ENCODE measurements at places on chromosomes 4 and X.
A peak's percentile ranks its signal among the peaks of the same experiment; 100 is the strongest.

GRCh38 chr4:83993774-83994173 lies 457.9 kb downstream of the GPAT3 start:
- DNase-seq = no peak

GRCh38 chr4:148574911-148575310 lies 132.7 kb upstream of the NR3C2 start:
- no peak for DNase-seq

DNA sequence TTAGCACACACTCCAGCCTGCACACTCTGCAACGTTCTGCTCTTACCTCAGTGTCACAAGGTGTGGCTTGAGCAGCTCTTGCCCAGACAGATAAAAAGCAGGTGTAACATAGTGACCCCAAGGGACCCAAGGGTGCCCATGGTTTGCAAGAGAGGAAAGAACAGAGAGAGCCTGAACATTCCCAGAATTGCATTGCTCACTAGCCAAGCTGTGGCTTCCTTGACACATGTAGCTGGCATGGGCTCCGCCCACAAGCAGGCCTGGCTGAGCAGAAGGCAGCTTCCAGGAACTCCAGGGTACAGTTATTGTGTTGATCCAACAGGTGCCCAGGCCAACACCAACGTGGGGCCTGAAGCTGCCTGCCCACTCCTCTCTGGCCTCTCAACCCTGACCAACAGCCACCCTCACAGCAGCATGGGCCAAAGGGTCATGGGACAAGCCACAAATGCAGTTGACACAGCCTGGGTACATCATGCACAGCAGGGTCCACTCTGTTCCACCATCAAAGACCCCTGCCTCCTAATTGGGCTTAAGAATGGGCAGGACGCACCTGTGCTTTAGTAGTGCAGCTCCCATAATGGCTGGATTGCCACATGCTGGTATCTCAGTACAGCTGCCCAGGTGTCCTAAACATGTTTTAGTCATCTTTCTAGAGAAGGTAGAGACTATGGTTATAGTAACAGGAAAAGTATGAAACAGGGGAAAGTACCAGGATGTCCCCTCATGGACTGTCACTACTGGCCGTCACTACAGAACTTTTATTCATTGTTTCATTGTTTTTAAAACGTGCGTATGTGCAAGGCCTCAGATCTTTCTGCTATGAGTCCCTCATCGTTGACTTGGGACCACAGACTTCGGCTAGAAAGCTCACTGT lies 73.7 kb upstream of the ACSL1 start:
- no peak for DNase-seq

DNA sequence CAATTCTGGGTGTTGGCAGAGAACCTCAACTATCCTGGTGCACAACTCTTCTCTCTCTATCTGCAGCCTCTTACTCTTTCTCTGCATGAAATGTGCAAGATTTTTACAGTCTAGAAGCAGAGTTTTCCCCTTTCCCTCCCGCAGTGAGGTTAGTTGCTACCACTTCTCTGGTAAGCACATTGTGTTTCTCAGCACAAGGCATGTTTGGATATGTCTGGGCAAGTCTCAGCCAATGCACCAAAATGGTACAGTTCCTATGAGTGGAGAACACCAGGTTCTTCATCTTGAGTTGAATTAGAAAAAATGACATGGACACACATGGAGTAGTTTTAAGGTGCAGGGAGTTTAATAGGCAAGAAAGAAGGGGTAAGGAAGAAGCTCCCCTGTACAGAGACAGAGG lies 187.0 kb downstream of the CCNG2 start:
- DNase-seq = no peak

DNA sequence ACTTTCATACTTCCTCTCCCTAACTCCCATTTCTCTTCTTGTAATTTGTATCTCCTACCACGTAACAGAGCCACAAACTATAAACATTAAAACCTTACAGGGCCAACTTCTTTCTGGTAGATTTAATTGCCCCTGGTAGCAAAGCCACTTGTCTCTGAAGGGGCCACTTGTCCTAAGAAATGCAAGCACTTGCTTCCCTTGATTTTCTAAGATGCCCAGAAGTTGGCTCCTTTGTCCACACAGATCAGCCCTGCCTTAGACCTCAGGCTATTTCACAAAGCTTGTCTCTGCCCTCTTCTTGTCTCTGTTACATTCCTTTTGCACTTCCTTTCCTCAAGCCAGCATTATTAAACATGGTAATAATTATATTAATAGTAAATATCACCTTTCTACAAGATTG lies 80.6 kb upstream of the CXXC4 start:
- DNase-seq = no peak

DNA sequence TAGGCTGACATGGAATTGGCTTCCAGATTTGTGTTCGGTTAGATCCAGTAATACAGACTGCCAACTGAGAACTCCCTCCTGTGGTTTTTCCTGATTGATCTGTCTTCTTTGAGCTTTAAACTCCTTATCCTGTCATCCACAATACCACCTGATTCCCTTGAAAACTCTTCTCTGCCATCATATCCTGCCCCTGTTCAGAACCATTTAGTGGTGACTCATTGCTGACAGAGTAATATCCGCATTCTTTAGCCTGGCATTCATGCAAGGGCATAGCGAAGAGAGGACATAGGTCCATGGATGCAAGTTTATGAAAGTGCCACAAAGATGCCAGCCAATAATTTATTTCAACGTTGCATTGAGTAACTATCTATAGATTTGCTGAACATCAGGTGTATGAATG lies 76.6 kb downstream of the ITIH6 start:
- no peak for DNase-seq

DNA sequence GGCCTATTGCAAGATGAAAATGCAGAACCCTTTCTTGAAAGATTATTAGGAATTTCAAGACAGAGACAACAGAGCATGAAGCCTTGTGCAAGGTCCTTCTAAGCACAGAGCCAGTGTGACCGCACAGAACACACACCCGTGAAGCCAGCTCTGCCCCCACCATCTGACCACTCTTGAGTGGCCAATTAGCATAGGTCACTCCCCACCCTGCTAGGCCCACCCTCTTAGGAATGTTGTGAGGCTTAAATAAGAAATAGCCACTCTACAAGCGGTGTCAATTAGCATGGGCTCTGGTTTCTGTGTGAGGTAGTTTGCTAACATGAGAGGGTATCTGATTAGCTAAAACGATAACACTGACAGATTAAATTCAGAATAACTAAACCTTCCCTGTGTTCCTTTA lies 152.9 kb downstream of the PTTG2 start:
- no peak for DNase-seq

GRCh38 chrX:20254712-20255299 lies 11.9 kb downstream of the RPS6KA3 start:
- no peak for DNase-seq

DNA sequence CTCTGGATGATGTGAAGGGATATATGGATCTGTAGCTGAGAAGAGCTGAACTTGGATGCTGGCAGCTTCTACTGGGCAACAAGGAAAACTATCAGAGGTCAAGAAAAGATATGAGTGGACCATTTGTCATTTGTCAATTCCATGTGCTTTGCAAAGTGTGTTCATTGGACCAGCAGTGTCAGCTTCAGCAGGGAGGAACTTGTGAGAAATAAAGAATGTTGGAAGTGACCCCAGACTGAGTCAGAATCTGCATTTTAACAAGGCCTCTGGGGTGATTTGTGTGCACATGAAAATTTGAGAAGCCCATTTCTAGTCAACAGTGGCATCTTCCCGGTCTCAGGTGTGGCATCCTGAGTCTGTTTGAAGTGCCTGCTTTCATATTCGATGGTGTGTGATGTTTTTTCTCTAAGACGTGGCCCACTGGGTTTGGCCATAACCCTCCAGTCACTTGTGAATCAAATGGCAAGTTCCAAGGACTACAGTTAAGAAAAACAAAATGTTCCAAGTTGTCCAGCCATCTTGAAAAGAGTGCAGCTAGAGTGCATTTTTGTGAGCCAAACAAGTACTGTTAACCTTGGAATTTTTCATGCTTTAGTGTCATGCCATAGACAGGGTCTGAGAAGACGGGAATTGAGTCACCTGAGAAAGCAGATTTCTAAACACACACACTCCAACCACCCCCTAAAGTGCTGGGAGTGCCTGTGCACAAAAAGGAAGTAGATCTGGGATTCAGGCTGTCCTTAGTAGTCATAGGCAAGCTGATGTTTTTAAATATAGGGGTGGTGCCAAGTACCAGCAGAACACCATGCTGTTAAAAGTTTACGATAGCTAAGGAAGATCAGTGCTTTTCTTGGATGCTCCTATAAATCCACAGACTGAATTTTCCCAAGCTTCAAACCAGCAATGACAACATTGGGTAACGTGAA lies 26.4 kb downstream of the GPM6B start:
- no peak for DNase-seq

GRCh38 chrX:40755291-40756249 lies 20.2 kb upstream of the MED14 start:
- no peak for DNase-seq

GRCh38 chr4:126533146-126533805 lies 1099.5 kb upstream of the INTU start:
- DNase-seq = no peak

GRCh38 chrX:55867181-55867651 lies 149.7 kb downstream of the RRAGB start:
- DNase-seq = no peak

DNA sequence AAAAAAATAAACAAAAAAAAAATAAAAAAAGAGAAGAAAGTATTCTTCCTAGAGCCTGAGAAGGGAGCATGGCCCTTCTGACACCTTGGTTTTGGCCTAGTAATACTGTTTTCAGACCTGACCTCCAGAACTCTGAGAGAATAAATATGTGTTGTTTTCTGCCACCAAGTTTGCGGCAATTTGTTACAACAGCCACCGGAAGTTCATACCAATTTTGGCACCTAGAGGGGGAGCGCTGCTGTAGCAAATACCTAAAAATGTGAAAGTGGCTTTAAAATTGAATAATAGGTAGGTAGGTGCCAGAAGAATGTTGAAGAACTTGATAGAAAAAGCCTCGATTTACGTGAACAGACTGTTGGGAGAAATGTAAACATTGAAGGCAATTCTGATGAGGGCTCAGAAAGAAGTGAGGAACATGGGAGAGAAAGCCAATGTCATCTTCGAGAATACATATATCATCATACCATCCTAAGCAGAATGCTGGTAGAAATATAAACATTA lies 27.5 kb upstream of the SPACA5B start:
- no peak for DNase-seq

DNA sequence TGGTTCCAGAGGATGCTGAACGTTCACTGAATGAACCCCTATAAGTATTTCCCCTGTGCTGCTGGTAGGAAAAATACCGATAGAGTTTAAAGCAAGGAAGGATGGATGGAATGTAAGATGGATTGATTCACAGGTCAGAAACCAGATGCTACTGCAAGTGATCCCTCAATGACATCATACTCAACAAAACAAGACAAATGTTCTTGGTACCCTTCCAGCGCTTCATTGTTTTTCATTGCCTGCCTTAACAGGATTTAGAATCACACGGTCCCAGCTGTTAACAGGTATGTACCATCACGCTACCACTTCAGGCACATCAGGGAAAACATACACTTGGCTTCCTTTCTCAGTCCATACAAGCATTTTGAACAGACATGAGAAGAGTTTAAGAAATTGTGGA lies 118.1 kb upstream of the TLR3 start:
- DNase-seq = no peak

DNA sequence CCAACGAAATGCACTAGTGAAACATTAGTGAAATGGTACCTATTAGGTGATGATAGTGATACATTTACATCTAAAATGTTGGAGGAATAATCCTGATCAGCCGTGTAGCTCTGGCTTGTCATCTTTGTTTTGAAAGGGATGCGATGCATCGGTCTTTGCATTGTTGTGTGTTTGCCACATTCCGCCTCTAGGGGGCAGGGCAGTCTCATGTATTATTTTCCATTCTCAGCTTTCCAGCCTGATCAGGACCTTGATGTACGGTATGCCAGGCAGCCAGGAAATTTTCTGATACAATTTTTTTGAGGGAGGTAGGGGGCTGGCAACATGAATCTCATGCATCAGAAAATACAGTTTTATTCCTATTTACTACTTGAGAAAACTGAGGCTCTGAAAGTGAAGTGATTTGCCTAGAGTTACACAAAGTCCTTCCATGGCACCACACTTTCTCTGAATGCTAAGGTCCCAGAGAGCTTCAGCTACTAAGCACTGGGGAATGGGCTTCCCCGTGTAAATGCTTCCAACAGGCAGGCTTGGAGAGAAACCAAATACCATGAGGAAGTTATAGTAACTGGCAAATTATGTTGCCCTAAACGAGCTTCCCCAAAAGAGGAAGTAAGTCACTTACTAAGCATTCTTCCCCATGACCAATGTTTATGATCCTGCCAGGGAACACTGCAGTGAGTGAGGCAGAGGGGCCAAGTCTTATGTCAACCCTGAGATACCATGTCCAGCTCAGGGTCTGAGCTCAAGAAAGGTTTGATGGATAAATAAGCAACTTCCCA lies 31.8 kb upstream of the IQSEC2 start:
- DNase-seq = peak; percentile 60

DNA sequence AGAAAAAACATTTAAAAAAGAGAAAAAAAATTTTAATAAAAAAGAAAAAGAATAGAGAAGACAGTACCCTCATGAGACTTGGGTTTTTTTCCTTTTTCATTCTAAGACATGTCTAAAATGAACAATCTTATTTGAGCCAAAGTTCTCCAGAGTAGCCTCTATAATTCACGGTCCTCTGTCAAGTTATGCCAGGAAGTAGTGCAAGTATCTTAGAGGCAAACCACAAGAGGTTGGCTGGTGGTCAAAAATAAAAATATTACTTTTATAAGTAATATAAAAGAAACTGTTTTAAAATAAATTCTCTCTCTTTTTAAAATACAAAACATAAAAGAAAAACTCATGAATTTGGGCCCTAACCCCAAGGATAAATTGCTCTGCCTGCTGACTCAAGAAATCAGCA lies 26.5 kb downstream of the HNRNPDL start:
- DNase-seq = no peak

- DNase-seq = no peak
Observed at GRCh38 chr4:89704651-89705395, 132.1 kb downstream of the SNCA start.

DNA sequence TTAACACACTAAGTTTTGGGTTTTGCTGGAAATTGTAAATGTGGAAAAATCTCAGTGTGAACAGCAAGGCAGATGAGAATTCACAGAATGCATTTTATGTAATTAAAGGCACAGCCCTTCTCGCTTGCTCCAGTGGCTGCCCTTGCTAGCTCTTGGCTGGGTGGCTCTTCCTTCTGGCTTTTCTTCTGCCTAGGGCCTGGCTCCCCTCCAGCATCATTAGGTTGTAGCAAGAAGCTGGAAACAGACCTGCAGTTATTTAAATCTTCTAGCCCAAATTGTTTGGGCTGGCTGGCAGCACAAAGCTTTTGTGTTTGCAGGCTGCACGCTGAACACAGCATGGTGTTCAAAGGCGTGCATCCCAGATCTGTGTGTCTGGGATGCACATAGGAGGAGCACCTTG lies 56.5 kb downstream of the LIMCH1 start:
- DNase-seq = no peak

DNA sequence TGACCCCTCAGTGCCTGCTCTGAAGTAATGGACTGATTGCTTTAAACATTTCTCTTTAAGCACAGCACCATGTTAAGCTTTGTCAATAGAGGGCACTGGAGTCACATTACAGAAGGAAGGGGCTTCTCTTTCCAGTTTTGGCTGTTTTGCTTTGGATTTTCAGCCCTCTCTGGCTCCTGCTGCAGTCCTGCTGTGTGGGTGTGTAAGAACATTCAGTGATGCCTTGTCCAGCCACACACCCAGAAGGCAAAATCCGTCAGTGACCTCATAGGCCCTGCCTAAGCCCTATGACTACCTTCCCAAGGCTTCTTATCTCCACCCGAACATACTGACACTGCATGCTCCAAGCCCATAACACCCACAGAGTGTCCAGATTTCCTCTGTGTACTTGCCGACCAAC lies 215.3 kb upstream of the CTSO start:
- no peak for DNase-seq

Measured in T-helper 9 cell (primary cell).